Left hindlimb (tissue), 1 donor: ENCODE measurements at places on chromosomes 3 and 15.

DNA sequence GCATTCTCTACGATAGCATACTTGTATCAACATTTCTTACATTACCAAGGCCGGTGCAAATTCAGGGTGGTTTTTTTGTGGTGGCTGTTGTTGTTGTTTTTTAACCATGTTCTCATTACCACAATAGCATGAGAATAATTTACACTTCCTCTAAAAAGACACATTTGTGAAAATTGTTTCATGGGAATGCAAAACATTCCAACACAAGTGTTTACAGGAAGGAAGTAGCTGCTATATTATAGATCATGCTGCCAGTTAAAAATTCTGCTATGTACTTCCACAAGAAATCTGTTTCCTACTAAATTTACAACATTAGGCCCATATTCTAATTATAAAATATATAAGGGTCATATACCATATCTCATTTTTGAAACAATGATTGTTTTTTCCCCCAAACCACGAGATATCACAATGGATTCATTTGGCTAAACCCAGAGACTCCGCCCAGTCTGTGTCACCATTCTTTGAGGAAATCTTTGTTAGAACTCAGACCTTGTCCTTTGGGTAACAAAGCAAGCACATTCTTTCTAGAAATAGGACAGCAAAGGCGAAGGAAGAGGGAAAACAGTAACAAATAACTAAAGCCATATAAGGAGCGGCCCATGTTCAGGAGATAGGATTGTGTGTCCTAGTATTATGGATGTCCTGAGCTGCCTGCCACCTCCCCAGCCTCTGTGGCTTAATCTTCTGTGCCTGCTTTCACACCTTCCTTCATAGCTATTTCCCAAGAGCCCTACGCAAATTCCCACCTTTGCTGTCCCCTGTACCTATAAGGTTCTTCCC, 60.1 kb downstream of the UACA start:
- DNase-seq: no peak

DNA sequence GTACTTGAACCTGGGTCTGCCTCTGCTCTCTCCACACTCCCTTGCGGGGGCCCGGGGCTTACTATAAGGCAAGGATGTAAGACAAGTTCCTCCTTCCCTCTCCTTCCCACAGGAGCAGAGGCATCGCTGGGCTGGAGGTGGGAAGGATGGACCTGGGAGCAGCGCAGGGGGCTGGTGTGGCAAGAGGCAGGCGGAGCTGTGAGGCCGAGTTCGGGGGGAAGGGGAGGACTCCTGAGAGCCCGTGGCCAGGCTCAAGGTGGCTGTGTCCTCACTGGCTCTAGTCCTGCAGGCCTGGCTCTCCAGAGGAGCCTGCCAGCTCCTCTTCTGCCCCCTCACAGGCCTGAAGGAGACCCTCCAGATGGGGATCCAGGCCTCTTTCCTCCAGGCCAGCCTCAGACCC, 1.0 kb upstream of the NR2E3 start:
- DNase-seq: no peak

GRCh38 chr3:64291345-64291744, 66.1 kb upstream of the PRICKLE2 start:
- DNase-seq: no peak

DNA sequence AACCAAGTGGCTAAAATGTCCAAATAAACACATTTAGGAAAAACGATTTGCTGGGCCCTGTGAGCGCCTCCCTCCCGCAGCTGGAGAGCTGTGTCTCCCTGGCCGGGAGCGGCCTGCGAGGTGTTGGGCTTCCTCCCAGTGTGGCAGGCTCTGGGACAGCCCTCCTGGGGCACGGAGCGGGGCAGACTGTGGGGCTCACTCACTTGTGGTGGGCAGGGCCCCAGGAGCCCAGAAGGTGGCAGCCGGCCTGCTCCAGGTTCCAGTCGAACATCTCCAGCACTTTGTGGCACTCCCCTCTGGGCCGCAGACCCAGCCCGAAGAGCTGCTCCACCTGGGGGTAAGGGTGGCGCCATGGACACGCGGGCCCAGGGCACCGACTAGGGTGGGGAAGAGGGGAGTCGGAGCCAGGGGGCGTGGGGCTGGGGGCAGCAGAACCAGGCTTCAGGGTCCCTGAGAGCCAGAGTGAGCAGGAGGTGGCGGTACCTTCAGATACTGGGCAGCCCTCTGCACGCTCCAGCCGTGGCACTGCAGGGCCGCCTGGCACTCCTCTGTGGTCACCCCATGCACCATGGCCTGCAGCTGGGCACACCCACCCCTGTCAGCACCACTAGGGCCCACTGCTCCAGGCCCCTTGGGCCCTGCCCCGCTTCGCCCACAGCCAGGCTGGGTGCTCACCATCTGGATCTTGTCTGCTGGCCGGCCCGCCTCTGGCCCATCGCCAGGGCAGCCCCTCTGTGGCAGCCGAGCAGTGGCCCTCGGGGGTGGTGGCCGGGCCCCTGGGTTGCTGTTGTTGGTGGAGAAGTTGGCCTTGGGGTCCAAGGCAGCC, 41.5 kb downstream of the TNK2 start:
- peak; percentile 35 for DNase-seq

DNA sequence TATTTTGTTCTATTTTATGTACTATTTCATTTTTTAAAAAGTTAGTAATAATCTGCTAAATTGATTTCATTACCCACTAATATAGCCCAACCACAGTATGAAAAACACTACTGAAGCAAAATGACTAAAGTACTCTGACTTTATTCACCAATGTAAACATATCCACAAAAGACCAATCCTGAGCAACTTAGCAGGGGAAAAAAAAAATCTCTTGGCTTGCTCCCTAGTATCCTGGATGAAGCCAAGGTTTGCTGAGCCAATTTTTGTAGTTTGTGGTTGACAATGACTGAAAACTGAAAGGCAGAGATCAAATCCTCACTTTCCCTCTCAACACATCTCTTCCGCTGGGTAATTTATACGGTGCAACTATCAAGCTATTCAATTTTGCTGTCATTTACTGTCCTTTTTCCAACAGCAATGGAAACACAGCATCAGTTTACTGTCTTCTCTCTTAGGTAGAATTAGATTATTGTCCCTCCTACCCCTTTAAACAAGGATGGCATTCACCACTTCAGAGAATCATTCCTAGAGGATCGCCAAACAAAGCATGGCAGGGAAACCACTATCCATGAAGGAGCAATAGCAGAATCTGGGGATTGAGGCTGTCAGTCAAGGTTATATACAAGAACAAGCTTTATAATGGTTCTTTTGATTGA, 149.7 kb downstream of the THRB start:
- peak; percentile 37 for DNase-seq

GRCh38 chr3:58404396-58404795, 29.2 kb downstream of the PDHB start:
- no peak for DNase-seq

DNA sequence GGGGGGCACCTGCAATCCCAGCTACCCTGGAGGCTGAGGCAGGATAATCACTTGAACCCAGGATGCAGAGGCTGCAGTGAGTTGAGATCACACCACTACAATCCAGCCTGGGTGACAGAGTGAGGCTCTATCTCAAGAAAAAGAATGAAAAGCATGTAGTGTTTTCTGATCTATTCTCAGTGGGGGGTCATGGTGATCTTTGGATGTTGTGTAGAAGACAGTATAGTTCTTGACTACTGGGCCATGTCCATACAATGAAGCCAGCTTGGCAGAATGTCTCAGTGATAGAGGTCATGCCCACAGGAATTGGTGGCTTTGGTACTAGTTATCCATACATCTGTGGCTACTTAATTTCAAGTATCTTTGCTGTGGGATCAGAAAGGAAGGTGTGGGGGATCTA, 26.8 kb upstream of the NANOGP8 start:
- no peak for DNase-seq

DNA sequence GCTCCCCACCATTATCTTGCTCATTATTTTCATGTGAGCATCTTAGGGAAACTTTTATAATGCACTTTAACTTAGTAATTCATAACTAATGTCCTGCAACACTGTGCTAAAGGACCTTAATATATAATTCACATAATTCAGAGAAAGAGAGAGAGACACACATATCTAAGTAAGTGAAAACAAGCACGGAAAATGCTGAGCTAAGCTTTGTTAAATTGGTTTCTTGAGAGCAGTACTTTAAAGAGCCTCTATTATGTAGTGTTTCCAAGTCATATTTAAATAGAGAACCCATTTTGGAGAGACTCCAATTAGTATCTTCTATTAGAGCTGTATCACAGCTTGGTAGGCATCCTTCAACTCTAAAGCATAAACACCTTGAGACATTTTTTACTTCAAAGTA, 354.1 kb upstream of the SOX14 start:
- DNase-seq: no peak

DNA sequence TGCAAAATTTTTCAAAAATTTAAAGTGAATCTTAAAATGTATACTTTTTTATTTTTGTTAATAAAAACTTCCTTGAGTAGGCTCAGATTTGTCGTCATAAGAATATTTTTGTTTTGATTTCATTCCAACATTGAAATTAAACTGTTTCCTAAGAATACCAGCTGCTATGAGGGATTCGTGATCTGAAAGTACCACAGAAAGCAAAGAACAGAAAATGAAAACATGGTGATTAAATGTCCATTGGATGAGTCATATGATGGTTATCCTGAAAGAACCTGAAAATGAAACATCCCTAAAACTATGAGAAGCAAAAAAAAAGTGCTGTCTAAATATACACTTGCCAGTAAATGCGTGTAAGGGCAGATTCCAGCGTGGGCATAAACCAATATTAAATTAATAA, 143.8 kb downstream of the GMNC start:
- no peak for DNase-seq

DNA sequence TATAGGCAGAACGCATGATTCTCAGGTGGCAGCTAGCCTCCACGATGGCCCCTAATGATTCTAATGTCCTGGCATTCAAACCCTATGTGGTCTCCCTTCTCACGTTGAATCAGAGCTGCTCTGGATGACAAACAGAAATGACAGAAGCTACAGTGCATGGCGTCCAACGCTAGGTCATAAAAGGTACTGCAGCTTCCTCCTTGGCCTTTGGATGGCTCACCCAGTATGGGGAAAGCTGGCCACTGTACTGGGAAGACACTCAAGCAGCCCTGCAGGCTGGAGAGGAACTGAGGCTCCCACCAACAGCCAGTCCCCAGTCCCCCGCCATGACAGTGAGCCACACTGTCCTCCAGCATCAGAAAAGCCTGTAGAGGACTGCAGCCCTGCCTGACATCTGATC, 286.3 kb downstream of the FAM43A start:
- DNase-seq: no peak

GRCh38 chr3:9810433-9810770, 340 bp downstream of the TTLL3 start:
- no peak for DNase-seq

DNA sequence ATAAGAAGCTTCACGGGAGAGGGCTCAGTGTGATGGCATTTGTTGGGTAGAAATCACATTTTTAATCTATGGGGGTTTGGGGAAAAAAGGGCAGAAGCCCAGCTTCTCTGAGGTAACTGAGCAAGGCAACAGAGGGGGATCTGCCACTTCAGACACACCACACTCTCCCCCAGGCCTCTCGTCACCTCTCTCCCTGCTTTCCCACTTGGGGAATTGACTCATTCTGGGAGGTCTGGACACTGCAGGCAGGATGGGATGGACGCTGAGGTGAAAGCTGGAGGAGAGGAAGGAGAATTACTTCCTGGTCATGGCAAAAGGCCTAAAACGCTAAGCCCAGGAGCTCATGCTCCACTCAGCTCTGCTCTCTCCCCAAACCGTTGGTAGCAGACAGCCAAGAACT, 33.2 kb downstream of the MYO5C start:
- no peak for DNase-seq

DNA sequence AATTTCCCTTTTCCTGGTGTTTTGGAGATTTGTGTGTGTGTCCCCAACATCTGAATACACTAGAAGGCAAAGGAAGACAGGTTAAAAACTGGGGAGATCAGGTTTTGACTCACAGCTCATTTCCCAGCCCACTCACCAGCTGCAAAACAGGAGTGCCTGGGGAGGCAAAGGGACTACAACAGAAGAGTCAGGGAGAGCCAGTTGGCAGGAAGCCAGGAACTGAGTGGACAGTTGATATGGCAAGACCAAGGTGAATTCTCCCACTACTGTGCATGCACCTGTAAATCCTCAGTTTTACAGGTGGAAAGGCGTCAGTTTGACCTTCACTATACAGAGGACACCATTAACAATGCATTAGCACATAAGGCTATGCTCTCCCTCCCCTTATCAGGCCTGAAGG, 901.5 kb upstream of the SEMA6D start:
- no peak for DNase-seq

DNA sequence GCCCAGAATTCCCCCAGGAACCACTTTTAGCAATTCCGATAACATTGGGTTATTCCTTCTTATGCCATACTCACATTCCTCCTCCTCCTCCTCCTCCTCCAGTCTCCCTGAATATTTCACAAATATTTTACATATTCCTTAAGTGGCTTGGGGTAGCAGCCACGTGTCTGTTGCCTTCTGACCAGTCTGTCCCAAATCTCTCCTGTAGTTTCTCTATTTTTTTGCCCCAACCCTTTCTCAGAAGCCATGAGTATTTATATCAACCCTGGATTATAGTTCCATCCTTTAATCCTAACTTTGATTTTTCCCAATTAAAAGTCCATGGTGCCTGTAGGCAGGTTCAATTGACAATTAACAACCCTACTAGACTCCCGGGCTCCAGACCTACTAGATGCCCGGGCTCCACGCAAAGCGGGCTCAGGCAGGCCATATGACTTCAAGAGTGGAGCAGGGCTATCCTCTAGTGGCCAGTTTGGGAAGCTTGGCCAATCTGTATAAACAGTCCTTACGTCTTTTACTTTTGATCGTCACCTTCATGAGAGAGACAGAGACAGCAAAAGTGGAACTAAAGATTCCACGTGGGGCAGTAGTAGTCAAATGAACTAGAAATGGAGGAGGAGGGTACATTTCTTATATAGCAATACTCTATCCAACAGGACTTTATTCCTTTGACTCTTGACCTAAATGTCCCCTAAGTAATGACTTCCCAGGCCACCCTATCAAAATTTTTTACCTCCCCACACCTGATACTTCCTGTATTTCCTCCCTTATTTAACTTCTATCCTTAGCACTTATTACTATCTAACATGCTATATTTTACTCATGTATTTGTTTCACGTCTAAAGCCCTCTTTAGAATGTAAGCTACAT, 69.7 kb downstream of the USF3 start:
- peak; percentile 48 for DNase-seq

GRCh38 chr3:105853801-105854432, 14.9 kb downstream of the CBLB start:
- no peak for DNase-seq

GRCh38 chr3:32121137-32121536, 14.7 kb downstream of the GPD1L start:
- DNase-seq: no peak

GRCh38 chr3:154792828-154793227, 287.3 kb upstream of the MME start:
- no peak for DNase-seq
